ENCODE measurements at places on chromosomes 3 and 15.

DNA sequence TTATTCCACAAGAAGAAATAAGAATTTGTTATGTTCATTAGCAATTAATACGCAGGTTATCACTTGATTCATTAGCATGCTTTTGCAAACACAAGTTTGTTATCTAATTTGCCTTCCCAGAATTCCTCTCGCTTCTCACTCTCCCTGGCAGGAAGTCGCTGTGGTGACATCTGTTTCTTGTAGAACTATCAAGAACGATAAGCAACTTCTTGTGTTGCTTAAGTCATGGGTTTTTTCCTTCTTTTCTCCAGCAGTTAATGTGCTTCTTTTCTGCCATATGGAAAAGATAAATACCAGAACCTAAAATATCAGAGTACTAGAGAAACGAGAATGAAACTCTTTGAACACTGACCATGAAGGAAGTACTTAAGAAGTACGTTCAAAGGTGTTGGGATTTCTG lies 99.8 kb upstream of the CHMP2B start:
- DNase-seq, result peak; percentile 1

DNA sequence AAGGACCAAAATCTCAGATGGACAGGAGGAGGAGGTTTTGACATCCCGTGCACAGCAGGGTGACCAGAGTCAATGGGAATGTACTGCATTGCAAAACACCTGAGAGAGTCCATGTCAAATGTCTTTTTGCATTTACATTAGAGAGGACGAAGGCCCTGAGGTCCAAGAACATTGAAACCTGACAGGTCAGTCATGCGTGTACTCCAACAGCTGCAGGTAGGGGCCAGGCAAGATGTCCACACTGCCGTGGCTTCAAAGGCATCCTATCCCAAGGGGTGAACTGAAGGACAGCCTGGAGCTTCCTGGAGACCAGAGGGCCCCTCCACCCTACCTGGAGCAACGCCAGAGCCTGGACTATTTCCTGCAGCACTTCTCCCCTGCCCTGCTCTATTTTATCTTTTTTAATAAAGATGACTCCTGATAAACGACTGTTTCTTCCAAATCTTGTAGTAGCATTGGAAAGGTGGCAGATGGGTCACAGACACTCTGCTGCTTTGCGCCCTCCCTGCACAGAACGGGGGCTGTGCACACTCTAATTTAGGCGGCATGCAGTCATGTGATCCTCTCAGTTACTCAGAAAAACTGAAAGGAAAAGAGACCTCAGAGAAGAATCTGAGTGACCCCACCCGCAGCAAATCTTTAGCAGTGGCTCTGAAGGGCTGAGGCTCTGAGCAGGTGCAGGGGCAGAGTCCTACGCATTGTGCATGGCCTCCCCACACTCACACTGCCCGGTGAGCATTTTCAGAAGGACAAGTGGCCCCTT lies 68.2 kb downstream of the HMCES start:
- no peak for DNase-seq

- DNase-seq, result no peak
Measured at GRCh38 chr15:67878712-67879206, 38.9 kb upstream of the RNU6-1 start.

DNA sequence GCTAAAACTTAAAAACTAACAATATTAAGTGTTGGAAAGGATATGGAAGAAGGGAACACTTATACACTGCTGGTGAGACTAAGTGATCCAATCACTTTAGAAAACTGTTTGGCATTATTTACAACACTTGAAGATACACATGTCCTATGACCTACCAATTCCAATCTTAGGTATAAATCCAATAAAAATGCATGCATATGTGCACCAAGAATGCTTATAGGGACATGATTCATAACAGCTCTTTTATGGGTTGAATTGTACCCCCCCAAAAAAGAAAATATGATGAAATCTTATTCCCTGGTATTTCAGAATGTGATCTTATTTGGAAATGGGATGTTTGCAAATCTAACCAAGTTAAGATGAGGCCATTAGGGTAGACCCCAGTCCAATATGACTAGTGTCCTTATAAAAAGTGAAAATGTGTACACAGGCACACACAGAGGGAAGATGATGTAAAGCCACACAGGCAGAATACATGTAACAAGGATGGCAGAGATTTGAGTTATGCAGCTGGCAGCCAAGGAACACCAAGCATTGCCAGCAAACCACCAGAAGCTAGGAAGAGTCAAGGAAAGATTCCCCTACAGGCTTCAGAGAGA lies 15.3 kb downstream of the CCR8 start:
- DNase-seq, result no peak

DNA sequence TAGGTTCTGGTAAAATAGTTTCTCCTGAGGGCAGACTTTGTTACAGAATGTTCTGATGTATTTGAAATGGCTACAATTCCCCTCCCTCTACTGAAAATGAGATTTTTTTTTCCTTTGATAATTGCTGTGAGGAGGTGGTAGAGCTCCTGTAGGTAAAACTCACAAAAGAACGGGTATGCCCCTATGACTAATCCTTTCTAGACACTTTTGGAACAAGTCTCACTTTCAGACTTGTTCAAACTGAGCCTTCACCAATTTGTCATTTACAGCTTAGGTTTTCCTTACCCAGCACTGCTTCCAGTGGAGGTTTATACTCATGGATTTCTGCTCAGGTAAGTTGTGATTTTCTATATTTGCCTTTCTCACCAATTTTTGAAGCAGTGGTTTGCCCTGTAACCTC lies 115.6 kb downstream of the NLGN1 start:
- DNase-seq, result no peak

DNA sequence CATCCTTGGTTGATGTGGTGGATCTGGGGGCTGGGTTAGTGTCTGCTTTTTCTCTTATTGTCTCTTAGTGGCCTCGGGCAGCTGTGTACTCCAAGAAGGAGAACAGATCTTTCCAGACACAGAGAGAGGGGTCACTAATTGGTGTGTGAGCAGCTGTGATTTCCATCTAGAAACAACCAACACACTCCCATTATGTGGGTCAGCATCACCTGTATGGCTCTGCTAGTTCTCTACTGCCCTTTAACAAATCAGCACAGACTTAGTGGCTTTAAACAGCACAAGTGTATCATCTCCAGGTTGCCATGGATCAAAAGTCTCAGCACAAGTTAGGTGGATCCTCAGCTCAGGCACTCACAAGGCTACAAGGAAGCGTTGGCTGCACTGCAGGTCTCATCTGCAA lies 156.8 kb downstream of the LRTM1 start:
- no peak for DNase-seq

DNA sequence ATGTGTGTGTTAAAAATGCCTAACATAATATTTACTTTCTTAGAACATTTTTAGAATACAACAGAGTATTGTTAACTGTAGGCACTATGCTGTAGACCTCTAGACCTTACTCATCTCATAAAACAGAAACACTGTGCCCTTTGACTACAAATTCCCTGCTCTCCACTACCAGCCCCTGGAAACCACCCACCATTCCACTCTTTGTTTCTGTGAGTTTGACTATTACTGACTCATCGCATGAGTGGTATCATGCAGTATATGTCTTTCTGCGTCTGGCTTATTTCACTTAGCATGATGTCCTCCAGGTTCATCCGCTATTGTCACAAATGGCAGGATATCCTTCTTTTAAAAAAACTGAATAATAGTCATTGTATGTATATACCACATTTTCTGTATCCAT lies 216.7 kb upstream of the CFAP20DC start:
- peak; percentile 58 for DNase-seq

- no peak for DNase-seq
Measured at GRCh38 chr3:176275113-176275512, 922.2 kb downstream of the TBL1XR1 start.

- DNase-seq, result peak; percentile 33
Measured at GRCh38 chr15:25345943-25346342, 92.9 kb downstream of the UBE3A start.

DNA sequence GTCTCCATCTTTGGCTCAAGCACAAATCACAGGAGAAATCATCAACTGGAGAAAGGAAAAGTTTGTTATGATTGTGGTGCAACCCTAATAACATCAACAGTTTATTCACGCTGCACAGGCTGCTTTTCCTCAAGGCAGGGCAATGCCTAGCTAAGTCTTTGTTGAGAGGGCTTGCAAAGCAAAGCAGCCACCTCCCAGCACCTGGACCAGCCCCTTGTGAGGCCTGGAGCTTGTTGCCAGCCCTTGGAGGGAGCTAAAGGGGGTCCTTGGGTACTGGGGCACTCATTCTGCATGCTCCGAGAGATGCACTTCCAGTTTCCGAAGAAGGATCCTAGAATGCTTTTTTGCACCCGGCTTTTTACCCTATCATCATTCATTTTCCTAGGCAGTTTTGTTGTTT lies 288.2 kb downstream of the CLSTN2 start:
- no peak for DNase-seq

DNA sequence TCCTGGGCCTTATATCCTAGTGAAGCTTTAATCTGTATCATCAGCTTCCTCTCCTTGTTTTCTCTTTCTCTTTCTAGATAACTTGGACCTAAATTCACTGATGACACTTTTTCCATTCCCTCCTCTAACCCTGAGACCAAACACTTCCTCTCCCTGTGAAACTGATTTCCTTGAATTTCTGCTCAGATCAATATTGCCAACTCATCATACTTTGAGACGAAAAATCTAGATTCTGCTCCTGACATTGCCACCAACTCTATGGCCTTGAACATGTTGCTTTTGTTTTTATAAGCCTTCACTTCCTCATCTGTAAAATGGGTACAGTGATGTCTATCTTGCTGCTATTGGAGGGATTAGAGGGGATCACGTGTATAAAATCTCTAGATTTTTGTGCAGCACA lies 42.7 kb upstream of the RASGRF1 start:
- no peak for DNase-seq

GRCh38 chr3:122299215-122299614 lies 25.8 kb upstream of the CSTA start:
- no peak for DNase-seq

DNA sequence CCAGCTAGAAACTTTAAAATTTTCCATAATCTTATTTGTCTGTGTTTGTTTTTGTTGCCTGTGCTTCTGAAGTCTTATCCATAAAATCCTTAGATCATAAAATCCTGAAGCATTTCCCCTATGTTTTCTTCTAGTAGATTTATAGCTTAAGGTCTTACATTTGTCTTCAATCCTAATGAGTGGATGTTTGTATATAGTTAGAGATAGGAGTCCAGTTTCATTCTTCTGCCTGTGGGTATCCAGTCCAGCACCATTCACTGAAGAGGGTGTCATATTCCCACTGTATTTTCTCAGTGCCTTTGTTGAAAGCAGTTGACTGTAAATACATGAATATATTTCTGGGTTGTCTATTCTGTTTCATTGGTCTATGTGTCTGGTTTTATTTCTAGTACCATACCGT lies 44.8 kb upstream of the SPSB4 start:
- no peak for DNase-seq

DNA sequence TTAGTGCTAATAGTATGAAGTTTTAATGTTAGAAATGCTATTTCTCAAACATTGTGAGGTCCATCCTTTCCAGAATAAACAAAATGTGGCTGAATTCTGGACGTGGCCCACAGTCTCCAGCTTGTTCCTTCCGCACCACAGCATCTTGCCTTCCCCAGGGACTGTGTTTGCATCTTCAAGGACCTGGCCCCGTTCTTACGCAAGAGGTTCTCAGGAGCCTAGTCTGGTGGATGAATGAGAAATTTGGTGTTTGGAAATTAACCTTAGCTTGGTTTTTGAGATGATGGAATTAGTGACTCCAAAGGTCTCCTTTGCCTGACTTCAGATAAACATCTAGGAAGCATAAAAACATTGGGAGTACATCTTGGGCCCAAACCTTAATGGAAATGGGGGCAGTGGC lies 18.1 kb downstream of the SYNPR start:
- no peak for DNase-seq

DNA sequence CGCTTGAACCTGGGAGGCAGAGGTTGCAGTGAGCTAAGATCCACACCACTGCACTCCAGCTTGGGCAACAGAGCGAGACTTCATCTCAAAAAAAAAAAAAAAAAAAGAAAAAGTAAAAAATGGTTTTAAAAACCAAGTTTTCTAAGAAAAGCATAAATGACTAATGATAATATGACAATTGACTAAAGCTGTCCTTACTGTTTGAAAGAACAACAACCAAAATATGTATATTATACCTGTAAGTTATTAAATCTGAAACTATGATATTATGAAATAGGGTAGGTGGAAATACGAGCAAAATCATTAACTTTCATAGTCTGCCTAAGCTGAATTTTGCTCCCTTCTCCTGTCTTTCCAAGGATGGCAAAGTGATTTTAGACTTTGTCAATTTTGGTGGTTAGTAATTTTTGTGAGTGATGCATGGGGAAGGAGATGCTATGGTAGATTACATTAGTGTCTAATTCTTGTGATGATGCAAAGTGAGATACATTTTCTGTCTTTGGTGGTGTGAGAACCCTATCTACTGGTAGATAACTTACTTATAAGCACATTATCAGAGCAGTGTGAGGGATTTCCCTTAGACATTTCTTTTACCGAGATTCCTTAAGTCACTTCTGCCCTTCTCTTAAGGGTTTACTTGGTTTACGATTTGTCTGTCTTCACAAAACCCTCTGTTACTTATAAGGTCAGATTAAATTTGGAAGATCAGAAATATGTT lies 10.6 kb upstream of the CHD2 start:
- DNase-seq, result no peak

DNA sequence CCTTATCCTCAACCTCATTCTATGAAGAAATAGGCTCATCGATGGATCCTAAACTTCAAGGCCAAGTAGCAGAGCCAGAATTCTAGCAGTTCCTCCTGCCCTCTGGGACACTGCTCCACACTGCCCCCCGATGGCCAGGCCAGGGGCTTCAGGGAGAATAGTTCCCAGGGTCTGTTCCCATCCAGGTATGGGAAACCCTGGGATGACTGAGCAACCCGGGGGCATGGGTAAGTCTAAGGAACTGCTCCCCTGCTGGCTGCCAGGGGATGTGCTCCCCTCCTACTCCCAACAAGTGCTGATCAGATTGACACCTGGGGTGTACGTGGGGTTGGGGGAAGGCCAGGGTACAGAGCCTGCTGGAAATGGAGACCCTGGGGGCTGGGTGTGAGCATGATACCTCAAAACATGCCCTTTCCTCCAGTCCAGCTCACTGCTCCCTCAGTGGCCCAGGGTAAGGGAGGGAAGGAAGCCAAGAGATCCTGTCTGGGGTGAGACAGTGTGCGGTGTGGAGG lies 7.6 kb downstream of the ULK3 start:
- DNase-seq, result peak; percentile 33

GRCh38 chr3:144242747-144243146 lies 271.1 kb downstream of the DIPK2A start:
- DNase-seq, result no peak
